T-cell (primary cell): ENCODE measurements at places on chromosomes 7 and 10.

GRCh38 chr7:137354961-137355360, 11.4 kb upstream of the PTN start:
- DNase-seq: no peak

DNA sequence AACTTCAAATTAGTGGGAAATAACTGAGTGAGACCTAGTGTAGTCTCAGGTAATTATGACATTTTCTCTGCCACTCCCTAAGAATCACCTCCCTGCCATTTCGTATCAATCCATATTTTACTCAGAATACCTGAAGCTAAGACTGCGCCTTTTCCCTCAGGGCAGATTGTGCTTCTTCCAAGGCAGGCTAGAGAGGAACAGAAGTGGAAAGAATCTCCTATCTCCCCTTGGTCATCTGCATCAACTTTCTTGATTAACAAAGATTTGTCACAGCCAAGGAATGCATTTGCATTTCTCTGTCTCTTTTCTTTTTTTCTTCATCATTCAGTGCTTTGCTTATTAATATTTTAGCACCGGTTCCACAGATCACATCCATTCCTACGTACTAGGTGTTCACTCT, 119.1 kb downstream of the PTPRZ1 start:
- DNase-seq: no peak

DNA sequence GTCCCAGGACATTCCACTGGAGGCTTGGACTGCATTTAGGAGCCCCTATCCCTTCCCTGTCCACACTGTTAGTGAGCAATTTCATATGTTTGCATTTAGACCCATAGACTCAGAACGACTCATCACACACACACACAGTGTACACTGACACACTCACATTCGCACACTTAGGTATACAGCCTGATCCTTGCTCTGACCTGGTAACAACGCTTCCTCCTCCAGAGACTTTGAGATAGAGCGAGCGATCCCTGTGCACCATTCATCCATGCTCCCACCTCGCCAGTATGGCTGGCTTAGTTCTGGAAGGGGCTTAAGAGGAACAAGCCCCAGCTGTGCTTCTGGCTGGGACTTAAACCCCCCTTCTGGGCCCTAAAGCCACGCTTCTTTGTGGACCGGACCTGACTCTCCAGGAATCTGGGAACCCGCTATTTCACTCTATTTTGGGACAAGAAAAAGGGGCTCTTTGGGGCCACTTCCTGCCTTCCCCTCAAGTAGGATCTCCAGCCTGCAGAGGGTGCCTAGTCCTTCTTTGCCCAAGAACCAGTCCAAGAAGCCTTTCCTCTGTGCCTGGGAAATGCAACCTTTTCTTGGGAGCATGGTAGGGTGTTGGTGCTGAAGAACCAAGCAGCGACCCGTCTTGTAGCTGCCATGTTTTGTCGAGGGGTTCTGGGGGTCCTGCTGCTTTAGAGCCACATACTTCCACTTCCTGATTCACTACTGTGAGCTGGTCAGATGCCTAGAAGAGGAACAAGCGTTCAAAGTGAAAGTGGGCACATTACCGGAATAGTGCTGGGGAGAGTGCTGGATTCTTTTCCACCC, 1.1 kb upstream of the HOXA13 start:
- DNase-seq: no peak

GRCh38 chr10:77247031-77247990, 390.3 kb downstream of the KCNMA1 start:
- DNase-seq: no peak

DNA sequence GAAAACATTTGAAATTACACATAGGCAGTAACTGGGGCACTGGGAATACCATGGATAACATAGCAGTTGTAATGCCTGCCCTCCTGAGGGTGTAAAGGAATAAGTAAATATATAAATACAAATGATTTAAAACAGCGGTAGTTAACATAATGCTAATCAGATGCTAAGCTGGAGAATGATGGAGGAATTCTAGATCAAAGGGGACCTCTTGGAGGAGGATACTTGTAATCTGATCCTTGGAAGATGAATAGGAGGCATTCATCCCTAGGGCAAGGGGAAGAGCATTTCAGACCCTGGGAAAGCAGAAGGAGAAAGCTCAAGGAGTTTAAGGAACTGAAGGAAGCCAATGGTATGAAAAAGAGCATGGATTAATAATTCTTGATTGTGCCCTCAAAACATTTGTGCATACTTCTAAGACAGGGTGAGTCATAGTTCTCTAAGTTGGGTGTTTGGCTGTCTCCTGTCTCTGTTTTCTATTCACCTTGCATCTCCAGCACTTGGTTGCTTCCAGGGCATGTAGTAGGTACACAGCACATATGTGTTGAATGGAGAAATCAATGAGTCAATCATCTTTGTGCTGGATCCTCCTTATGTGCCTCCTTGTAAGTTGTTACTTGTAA, 54.8 kb upstream of the PLPP4 start:
- DNase-seq: no peak

- DNase-seq: no peak
These were observed 9.4 kb downstream of the ING3 start for GRCh38 chr7:120959929-120960484.

DNA sequence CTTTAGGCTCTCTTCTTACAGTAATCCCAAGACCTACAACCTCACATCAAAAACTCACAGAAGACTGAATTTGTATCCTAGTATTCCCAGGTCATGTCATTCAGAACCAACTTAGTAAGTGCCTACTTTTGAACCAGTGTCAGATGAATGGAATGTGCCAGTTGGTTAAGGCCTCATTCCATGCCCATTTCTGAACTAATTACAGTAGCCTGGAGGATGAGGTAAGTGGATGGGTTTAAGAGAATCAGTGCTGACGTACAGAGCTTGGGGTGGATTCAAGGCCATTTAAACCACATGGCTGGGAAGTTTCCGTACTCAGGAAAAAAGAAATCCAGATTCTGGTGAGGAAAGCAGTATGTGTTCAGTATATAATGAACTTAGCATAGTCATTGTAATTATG, 21.9 kb upstream of the FOXP2 start:
- DNase-seq: no peak

GRCh38 chr7:76048668-76048988, 722 bp downstream of the MDH2 start:
- DNase-seq: no peak

- no peak for DNase-seq
These were observed 349.8 kb downstream of the NXPH1 start for GRCh38 chr7:8783229-8783628.

DNA sequence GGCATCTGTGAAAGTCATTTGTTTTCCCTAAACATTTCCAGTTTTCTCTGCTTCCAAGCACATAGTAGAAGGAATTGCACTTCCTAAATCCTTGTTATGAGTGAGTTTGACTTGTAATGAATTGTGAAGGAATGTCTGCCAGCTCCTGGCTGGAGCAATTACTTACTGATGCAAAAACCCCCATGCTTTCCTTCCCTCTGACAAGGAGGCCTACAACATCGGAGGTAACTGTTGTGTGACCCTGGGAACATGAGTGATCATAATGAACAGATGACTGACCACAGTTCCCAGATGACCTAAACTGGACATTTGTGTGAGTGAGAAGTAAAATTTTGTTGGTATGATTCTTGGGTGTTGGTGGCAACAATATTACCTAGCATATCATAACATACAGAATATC, 21.4 kb upstream of the CPVL start:
- no peak for DNase-seq

- no peak for DNase-seq
These were observed 62.8 kb downstream of the SH3PXD2A start for GRCh38 chr10:103792547-103792946.

GRCh38 chr10:68796605-68797004, 30.7 kb upstream of the STOX1 start:
- no peak for DNase-seq

GRCh38 chr7:136890399-136890798, 21.9 kb downstream of the CHRM2 start:
- DNase-seq: no peak

DNA sequence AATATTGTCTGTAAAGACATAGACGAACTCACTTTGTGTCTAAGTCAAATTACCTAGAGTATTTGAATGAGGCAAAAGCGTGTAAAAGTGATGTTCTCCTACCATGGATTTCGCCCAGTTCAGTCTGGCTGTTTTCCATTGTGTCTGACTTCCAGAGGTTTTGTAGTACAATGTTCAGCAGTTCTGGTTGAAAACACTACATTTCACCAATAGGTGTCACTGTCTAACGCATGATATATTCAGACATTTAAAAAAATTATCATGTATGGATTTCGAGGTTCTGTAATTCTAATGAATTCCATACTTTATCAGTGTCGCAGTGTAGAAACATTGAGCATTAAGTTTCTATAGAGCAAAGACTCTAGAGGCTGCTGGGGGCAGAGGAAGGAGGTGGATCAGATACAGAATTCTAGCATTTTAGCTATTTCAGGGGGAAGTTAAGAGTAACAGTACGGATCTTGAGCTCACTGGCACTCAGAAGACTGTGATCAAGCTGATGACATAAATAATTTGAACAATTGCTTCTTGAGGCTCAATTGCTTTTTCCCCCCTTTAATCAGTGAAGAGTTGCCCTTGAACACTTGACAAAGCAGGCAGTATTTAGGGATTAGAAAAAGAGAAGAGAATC, 196.9 kb upstream of the RHOBTB1 start:
- no peak for DNase-seq

DNA sequence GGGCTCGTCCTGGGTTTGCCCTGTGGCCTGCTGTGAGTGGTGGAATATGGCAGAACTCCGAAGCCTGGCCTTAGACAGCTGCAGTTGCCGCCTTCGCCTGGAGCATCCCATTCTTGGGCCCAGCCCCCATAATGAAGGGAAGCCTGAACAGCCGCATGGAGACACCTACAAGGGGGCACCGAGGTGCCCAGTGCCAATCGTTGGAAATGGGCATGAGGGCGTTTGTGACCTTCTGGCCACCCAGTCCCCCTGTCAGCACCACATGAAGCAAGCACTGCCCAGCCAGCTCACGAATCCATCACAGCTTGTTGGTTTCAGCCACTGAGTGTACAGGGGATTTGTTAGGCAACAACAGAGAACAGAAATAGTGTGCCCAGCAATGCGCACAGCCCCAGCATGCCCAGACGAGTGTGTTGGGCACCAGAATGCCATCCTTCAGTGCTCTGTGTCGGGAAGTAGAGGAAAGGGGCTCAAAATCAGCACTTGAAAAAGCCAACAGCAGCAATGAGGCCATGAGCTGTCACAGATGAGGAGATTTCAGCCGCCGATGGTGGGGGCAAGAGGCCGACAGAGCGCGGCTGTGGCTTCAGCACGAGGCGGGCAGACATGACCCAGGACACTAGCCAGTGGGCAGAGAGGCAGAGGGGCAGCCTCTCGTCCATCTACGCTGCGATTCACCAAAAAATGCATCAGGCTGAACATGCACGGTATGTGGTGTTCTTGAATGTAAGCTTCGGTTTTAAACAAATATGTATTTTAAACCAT, 91.2 kb downstream of the TNS3 start:
- DNase-seq: no peak

- DNase-seq: no peak
These were observed 1.6 kb downstream of the ZRANB1 start for GRCh38 chr10:124943301-124944092.

GRCh38 chr10:69348816-69349541, 67.7 kb downstream of the TACR2 start:
- no peak for DNase-seq

- no peak for DNase-seq
These were observed 148.8 kb downstream of the NPSR1 start for GRCh38 chr7:34806831-34807230.

DNA sequence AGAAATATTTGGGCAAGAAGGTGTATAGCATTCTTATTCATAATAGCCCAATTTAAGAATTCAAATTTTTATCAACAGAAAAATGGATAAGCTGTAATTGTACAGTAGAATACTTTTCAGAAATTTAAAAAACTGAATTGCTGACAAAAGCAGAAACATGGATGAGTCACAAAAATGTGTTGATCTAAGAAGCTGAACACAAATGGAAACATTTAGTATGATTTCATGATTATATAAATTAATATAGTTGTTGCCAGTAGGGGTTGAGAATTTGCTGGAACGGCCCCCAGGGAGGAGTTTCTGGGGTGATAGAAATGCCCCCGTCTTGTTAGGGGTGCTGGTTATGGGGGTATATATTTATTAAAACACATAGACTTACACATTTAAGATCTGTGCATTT, 179.1 kb downstream of the KLF6 start:
- no peak for DNase-seq
